ENCODE measurements at places on chromosomes 2 and 18.

- DNase-seq = peak; percentile 17
Observed at GRCh38 chr2:96869281-96869821, 529 bp downstream of the SEMA4C start.

DNA sequence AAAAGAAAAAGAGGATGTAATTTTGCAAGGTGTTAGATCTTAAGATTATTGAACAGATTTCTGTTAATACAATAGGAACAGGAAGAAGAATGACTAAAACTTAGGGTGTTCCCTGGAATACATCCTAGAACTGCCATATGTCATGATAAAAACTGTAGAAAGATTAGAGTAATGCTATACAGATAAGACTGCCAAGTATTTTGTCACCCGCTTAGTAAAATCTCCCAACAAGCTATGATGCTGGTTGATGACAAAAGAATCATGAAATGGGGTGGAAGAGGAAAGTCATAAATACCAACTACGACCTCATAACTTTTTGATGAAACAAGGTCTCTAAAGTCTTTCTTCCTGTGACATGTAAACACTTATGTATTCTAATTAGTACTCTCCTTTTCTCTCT, 163.6 kb upstream of the COL3A1 start:
- peak; percentile 4 for DNase-seq

GRCh38 chr2:79580175-79580574, 67.3 kb downstream of the CTNNA2 start:
- DNase-seq = no peak

- no peak for DNase-seq
Observed at GRCh38 chr2:241417626-241418025, 61.5 kb downstream of the FARP2 start.

- DNase-seq = no peak
Observed at GRCh38 chr2:217802876-217803652, 199.7 kb downstream of the TNS1 start.

- no peak for DNase-seq
Observed at GRCh38 chr18:41543815-41544214, 411.2 kb upstream of the PIK3C3 start.

GRCh38 chr2:96273763-96274162, 7.7 kb downstream of the CIAO1 start:
- no peak for DNase-seq

DNA sequence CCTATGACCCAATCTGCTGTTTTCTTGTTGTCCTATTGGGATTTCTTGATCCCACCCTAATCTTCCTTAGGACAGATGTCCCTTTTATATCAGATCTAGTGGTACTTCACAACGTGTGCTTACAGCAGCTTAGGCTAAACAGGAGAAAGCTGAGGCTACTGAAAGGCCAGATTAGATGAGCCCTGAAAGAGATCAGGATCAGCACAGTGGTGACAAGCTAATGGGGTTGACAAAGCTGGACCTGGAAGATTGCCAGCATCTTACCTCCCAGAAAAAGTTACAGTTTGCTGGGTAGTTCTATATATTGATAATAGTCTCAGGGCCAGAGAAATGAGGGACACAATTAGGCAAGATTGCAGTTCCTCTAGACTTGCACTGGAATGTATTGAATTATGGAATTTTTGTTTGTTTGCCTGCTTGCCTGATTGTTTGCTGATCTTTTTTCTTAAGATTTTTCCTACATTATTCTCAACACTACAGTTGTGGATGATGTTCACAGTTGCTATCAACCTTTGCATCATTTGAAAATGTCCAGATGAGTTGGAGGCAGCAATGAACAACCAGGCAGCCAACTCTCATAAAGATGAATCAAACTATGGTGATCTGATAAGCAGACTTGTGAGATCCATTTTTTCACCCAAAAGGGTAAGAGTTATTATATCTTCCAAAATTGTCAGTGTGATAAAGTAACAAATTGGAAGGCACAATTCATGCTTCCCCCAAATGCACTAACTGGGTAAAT, 49.1 kb upstream of the PIK3C3 start:
- DNase-seq = no peak

DNA sequence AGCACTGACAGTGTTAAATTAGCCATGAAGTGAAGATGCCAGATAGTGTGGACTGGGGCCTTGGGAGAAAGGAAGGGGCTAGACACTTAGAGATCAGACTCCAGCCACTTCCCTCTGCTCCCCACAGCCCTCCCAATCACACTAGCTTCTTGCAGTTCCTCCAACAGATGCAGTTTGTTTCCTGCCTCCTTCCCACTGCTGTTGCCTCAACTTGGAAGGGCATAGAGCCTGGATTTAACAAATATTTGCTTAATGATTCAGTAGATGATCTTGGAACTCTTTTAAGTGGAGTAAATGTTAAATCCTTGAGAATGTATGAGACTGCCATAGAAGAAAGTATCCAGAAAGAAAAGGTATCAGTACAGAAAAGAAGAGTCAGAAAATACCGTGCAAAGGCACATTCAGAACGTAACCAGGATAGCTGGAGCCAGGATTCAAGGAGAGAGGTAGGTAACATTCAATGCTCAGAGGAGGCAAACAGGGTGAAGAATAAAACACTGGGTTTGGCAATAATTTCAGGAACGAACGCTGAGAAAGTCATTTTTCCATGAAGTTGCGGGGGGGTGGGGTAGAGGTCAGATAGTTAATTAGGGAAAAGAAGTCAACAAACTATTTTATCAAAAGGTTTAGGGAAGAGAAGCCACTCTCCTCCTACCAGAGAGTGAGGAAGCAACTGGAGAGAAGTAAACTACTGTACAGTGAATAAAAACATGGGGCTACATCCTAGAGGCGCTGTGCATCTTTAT, 1.3 kb upstream of the BZW1 start:
- DNase-seq = no peak

DNA sequence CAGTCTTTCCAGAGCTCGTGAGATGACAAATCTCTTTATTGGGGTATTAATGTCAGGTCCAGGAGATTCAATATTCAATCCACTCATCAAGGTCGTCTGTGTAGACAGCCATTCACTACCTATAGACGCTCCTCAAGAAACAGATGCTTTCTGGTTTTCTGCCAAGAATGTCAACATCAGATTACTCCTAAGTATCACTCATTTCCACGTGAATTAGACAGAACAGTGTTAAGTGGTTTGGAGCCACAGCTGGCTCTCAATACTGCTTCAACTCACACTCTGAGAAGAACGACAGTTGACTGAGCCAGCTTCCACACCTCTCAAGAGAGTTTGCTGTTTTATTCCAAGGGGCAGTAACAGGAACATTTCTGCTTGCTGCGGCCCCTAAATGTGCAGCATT, 113.5 kb upstream of the NEDD4L start:
- DNase-seq = no peak

GRCh38 chr2:139225961-139226360, 445.8 kb upstream of the NXPH2 start:
- DNase-seq = no peak

DNA sequence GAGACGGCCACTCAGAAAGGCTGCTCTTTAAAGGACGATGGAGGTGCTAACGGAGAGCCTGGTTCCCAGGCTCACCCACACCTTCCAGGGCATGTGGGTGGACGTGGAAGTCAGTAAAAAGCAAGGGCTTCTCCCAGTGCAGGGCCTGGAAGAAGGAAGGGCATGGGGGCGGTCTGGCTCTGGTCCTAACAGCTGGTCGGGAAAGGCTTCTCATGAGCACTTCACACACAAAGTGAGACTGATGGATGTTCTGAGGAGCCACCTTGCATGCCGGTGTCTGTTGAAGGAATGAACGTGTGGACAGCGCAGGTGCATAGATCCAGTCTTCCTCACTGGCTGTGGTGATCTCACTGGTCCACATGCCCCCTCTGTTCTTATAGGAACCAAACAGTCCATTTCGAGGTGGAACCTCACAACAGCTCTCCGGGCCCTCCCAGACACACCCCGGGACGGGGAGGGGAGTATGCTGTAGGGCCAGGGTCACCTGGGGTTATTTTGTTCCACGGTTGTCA, 90.6 kb upstream of the UXS1 start:
- no peak for DNase-seq

DNA sequence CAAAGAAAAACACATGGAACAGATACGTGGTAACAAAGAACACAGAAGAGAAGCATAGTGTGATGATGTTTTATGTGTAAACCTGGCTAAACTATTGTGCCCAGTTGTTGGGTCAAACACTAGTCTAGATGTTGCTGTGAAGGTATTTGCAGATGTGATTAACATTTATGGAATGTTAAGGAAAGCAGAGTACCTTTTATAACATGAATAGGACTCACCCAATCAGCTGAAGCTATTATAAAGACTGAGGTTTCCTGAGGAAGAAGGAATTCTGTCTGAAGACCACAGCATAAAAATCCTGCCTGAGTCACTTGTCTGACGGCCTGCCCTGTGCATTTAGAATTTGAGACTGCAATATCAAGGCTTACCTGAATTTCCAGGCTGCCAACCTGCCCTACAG, 253.1 kb downstream of the DYM start:
- no peak for DNase-seq

GRCh38 chr18:52008330-52008729, 331.7 kb upstream of the DCC start:
- no peak for DNase-seq

GRCh38 chr18:46333431-46334135, 229.4 kb downstream of the HAUS1 start:
- peak; percentile 10 for DNase-seq

DNA sequence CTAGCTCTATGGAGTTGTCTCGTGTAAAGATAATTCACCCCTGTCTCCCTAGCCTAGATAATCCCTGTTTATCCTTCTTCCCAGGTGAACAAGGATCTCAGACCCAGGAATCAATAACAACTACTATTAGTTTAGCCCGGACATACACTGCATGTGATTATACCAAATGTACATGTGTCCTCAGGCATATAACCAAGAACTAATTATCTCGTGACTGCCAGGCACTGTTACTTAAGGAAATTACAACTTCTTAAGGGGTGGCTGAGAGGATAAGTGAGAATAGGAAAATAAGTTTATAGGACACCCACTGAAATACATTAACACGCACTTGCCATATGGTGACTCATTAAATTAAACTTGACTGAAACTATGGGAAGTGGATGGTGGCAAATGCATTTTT, 126.6 kb downstream of the CNTNAP5 start:
- DNase-seq = no peak

GRCh38 chr2:220373878-220374277, 746.4 kb downstream of the SLC4A3 start:
- no peak for DNase-seq

- DNase-seq = no peak
Observed at GRCh38 chr2:119108186-119108585, 50.4 kb downstream of the C1QL2 start.

DNA sequence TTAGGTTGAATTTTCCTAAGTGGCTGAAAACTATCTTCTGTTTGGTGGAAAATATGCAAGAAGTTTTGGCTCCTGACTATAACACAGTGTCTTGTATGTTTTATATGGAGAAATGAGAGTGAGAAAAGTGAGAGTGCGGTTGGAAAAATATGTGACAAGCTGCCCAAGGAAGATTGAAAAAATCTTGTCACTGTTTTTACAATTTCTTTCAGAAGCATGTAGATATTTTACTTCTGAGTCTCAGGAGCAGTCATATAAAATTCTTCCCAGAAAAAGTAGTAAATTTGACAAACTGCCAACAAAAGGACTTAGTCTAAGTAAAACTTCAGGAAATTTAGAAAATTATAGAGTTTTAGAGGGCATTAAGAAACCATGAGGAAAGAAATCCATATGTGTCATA, 19.4 kb upstream of the RMND5A start:
- no peak for DNase-seq

DNA sequence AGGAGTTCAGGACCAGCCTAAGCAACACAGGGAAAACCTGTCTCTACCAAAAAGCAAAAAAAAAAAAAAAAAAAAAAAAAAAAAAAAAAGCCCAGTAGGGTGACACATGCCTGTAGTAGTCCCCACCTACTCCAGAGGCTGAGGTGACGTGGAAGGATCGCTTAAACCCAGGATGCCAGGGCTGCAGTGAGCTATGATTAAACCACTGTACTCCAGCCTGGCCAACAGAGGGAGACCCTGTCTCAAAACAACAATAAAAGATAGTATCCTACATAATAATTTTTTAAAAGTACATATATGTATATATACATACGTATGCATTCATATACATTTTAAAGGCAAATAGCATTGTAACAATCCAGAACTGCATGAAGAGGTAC, 51.7 kb downstream of the SOS1 start:
- DNase-seq = no peak

GRCh38 chr2:216418981-216419380, 6.7 kb downstream of the SMARCAL1 start:
- no peak for DNase-seq

GRCh38 chr2:222241128-222241870, 57.5 kb downstream of the PAX3 start:
- DNase-seq = no peak

GRCh38 chr2:218400167-218400929, 680 bp downstream of the CTDSP1 start:
- no peak for DNase-seq

GRCh38 chr2:147829106-147829505, 15.7 kb upstream of the ACVR2A start:
- DNase-seq = peak; percentile 2

DNA sequence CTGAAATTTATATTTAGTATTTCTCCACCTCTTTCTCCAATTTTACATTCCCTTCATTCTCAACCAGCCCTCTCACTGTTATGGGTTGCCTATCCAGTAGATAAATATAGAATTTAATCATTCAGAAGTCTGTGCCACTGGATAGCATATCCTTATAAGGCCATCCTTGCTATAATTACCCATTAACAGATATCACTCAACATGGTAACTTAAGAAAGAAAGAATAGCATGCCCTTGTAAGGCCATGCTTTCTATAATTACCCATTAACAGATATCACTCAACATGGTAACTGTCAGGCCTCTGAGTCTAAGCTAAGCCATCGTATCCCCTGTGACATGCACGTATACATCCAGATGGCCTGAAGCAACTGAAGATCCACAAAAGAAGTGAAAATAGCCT, 1137.4 kb upstream of the FAM98A start:
- DNase-seq = no peak

DNA sequence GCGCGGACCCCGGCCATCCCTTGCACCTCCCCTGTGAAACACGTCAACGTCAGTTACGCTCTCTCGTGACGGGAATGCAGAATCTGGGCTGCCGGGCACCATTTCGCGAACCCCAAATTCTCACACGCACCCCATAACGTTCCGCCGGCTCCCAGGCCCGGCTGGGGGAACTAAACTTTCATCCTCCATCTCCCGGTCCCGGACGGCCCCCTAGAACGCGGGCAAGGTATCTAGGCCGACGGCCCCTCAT, 544 bp downstream of the DNAJC27 start:
- DNase-seq = no peak

- DNase-seq = no peak
Observed at GRCh38 chr2:13091861-13092378, 375.2 kb downstream of the TRIB2 start.

DNA sequence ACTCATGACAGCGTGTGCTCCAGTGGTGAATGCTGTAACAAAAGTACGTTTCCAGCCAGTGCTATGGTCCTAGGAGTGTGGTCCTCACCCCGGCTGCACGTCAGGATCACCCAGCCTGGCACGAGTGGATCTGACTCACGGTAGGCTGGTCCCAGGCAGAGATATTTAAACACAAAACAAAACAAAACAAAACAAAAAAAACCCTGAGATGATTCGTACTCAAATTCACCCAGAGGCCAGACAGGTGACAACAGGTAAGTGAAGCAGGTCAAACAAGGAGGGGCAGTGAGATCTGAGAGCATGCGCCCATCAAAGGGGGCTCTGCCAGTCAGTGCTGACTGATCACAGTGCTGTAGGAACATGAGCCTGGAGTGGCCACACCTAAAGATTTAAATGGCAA, 43.2 kb downstream of the C2orf76 start:
- DNase-seq = no peak
